Neural crest cell (in vitro differentiated cells): ENCODE measurements at places on chromosomes 11 and 22.
A peak's percentile ranks its signal among the peaks of the same experiment; 100 is the strongest.

DNA sequence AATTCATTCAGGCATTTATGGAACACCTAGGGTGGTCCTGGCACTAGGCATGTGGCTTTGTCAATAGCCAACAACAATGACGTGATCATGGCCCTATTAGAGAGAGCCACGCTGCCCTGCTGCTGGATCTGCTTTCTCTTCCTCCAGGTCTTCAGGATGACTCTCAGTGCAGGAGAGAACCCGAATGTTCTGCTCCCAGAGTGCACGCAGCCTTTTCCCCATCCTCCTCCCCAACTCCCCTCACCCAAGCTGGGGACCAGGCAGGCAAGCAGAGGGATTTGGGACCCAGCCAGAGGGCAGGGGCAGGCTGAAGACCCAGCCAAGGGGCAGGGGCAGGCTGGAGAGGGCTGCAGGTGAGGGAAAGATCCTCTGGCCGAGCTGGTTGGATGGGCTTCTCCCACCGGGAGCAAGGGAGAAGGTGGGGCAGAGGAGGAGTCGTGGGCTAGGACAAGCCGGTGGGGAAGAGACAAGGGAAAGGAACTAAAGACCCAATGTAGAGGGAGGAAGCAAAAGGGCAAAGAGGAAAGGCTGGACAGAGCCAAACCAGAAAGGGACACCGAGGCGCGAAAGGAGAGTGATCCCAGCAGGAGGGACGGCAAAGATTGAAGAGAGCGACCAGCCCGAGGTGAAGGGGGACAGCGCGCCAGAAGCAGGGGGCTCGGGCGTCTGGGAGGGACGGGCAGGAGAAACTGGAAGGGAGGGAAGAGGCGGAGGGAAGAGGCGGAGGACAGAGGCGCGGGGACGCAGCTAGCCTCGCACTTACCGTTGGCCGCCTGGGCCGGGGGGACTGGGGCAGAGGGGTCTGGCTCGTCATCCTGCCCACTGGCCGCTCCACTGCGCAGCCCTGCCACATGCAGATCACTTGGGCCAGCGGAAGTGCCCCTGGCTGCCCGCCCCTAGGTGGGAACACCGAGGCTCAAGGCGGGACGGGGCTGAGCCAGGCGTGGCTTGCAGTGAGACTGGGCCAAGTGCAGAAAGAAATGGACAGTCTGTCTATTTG is at the start of gene KCTD14:
KCTD14 (minus strand) TSS at position 880 of the 1,000 bp plus-strand sequence; CDS start at position 853, 27 bp downstream.
- H3K36me3 ChIP-seq: no peaks in the 10 kb centered on the region
- DNase-seq: peak; percentile 3
- no peak within 1 kb of the TSS for H3K27ac ChIP-seq
- peak within 1 kb of the TSS; percentile 70 for H3K4me3 ChIP-seq
- peaks cover 25% of the 10 kb centered on the region for H3K27me3 ChIP-seq

DNA sequence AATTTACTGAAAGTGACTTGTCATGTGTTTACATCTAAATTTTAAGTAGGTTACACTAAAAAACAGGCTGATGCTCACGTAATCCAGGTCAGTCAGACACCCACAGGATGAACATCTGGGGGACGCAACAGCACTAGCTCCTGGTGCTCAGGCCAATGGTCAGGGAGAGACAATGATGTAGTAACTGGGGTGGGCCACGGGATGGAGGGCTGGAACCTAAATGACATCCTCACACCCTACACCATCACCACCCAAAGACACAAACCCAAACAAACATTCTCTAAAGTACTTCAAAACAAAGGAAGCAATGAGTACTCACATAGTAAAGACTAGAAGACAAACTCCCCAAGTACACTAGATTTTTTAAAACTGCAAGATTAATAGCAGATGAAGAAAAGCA is 53.5 kb upstream of the SLC25A1 start:
- H3K4me1 ChIP-seq: no peaks in the 10 kb centered on the region
- H3K36me3 ChIP-seq: peaks cover 6% of the 10 kb centered on the region
- DNase-seq: no peak

GRCh38 chr11:31714840-31715239 is 96.3 kb downstream of the PAX6 start:
- H3K4me1 ChIP-seq: peaks cover 13% of the 10 kb centered on the region
- no peak for DNase-seq
- H3K27ac ChIP-seq: no peak overlapping the region
- H3K36me3 ChIP-seq: no peaks in the 10 kb centered on the region

DNA sequence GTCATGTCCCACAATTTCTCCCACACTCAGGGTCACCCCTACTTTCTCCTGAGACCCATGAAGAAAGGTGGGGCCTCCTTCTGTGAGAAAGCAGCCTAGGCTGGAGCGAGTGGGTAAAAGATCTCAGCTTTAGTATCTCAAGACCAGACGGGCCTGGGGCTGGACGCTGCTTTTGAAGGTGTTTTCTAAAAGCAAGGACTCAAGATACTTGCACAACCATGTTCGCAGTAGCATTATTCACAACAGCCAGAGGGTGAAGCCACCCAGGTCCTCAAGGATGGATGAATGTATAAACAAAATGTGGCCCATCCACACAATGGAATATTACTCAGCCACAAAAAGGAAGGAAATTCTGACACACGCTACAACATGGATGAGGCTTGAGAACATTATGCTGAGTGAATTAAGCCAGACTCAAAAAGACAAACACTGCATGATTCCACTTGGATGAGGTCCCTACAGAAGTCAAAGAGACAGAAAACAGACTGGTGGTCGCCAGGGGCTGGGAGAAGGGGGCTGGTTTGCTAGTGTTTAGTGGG is 10.6 kb downstream of the SHANK2 start:
- no peak overlapping the region for H3K27ac ChIP-seq
- H3K4me3 ChIP-seq: no peak overlapping the region
- no peak for DNase-seq
- H3K27me3 ChIP-seq: peaks cover 3% of the 10 kb centered on the region
- no peaks in the 10 kb centered on the region for H3K36me3 ChIP-seq

GRCh38 chr11:17979770-17980371 is 33.0 kb downstream of the SERGEF start:
- H3K4me3 ChIP-seq: no peak overlapping the region
- H3K27me3 ChIP-seq: no peaks in the 10 kb centered on the region
- H3K27ac ChIP-seq: no peak overlapping the region
- DNase-seq: peak; percentile 26
